ENCODE measurements at places on chromosomes 6 and 20. TPM values are rescaled to one million over a fixed set of nuclear protein-coding genes. Genes with fewer than 3 reads are reported as not detected.

Gene CST2
- not detected for total RNA-seq

DNA sequence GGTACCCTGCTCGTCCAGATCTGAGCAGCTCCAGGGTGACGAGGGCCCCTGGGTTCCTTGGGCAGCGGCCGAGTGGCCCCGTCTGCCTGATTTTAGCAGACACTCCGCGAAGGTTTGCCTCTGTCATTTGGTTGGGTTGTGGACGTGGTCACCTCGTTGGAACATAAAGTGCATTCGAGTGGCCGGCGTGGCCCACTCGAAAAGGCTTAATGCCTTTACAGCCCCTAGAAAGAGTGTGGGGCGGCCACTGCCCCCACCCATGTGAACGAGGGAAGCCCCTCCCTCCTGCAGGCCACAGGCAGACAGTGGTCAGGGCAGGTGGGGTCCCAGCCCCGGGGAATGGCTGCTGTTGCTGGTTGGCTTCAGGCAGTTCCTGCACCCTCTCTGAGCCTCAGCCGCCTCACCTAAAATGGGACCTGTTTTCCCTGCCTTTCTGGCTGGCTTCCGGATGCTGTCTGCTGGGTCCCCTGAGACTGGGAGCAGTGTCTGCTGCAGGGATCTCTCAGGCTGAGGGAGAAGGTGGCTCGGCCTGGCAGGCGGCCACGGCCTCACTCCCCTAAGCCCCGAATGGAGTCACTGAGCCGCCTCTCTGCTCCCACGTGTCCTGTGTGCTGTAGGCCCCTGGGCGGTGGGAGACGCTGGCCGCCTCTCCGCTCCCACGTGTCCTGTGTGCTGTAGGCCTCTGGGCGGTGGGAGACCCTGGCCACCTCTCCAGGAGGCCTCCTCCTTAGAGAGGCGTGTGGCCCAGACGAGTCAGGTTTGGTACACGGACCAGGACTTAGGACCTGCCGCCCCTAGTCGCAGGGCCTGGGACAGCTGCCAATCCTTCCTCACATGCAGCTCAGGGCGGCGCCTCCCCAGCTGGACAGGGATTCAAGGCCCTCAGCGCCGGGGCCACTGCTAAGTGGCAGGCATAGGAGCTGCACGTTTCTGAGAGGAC, 233.0 kb downstream of the ERMARD start:
- no peak for DNase-seq

Gene IL17A
- not detected for total RNA-seq

- no peak for DNase-seq
Observed at GRCh38 chr6:16950302-16950701, 151.5 kb upstream of the STMND1 start.

Gene TULP1
- not detected for total RNA-seq

DNA sequence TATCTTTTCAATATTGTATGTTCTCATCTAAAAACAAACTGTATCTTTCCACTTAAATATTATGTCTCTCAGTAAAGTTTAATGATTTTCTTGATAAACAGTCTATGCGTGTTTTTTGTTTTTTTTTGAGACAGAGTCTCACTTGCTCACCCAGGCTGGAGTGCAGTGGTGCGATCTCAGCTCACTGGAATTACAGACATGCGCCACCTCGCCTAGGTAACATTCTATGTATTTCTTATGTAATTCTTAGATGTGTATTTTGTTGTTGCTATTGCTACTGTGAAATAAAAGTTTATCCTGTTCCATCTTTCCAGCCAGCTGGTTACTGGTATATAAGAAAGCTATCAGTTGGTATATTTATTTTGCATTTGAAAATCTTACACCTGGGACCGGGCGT, 29.4 kb downstream of the ABHD12 start:
- no peak for DNase-seq

DNA sequence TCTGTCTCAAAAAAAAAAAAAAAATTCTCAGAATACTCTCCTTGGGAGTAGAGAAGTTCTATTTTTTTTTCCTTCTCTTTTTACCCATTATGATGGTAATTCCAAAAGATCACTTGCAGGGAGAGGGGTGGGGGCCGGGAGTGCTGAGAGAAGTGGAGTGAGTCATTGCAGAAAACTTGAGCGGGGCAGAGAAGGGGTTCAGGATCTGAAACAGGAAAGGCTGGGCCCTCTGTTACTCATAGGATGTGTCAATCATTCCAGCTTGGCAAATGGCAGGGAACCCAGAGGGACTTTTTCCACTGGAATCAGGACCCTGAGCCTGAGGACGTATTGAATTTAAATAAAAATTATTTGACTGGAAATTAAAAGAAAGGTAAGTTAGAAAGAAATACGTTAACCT, 111.4 kb upstream of the ARMC2 start:
- DNase-seq: no peak

Gene POM121L2
- total RNA-seq: not detected

- no peak for DNase-seq
Observed at GRCh38 chr20:60266177-60266823, 308.1 kb downstream of the CDH26 start.

- no peak for DNase-seq
Observed at GRCh38 chr6:87297119-87297518, 25.3 kb upstream of the SMIM8 start.

Gene OR11A1
- total RNA-seq: not detected

Gene FILIP1
- total RNA-seq: not detected

Gene TRIM40
- total RNA-seq: not detected

DNA sequence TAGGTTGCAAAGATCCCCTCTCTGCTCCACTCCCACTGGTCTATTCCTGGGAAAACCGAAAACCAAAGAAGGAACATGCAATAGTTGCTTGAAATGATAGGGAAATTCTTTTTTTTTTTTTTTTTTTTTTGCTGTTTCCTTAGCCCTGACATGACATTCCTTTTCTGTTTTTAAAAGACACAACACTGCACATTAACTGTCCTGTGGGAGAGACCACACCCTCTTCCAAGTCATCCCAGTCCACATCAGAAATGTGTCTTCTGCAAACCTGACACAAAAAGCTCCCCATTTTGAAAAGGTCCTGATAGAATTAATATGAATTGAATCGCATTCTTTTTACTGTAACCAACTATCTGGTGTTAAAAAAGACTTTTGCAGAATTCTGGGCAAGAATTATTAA, 43.4 kb upstream of the RIPOR2 start:
- no peak for DNase-seq

GRCh38 chr20:22226849-22227700, 357.3 kb downstream of the FOXA2 start:
- no peak for DNase-seq

Gene SRMS
- total RNA-seq: not detected

Gene SLC25A27
- total RNA-seq: 203 TPM

DNA sequence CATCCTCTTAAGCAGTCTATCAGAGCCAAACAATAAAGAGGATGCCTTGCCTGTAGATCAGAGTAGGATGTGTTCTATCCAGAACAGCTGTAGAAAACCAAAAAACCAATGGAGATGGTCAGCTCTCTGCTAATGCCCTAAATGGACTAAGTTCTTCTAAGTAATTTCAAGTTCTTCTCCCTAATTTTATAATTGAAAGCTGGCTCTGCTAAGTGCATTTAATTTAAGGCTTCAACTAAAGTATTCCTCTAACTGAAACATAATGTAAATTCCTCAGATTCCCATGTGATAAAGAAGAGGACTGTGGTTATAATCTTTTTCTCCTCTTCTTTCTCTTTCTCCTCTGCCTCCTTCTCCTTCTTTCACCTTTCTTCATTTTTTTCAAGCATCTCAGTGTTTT, 709.5 kb downstream of the KIF16B start:
- no peak for DNase-seq

DNA sequence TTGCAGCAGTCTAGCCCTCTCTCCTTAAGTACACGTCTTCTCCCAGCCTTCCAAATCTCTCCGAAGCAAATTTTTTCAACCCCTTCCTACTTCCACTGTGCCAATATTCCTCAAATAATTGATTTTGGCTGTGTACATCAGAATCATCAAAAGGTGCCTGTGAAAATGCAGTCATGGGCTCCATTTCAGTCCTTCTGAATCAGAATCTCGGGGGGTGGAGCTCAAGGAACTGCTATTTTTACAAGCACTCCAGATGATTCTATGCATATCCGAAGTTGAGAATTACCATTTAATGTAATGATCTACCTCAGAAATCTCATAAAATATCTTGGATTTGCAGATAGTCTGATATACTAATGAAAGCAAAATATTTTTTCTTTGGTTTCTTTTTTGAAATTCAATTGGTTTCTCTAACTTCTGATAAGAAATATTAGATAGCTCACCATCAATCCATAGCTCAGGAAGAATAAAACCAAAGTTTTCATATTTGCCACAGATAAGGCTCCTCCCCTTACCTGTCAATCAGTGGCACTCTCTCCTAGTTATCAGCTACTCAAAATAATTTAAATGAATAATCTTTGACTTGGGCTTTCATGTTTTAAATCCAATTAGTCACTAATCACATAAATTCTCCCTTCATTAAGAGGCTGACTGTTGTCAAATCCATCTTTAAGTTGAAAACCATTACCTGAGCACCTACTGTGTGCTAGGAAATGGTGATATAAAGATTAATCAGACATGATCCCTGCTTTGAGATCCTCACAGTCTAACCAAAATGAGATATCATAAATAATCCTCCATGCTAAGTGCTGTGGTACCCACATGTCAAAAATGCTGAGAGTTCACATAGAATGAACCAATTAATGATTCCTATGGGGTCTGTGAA, 36.4 kb upstream of the STXBP5 start:
- DNase-seq: no peak

DNA sequence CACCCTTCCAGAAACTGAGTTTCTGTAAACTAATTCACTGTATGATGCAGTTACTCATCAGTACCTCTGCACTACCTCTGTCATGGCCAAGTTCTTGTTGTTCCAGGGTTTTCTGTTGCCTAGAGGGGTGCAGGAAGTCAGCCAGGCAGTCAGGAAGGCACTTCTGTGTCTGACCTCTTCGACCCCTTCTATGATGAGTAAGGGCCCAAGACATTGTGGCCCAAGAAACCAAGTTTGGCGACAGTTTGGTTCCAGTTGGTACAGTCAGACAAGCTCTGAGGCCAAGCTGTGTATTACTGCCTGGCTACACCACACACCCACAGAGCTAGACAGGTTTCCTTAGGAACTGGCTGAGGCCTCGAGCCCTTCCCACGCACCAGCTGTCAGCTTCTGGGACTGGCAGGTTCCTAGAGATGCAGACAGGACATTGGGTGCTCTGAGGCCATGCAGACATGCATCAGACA, 41.2 kb downstream of the TRAF3IP2 start:
- no peak for DNase-seq

Gene GNAS-AS1
- total RNA-seq: 11.6 TPM

Gene PSORS1C2
- total RNA-seq: not detected

DNA sequence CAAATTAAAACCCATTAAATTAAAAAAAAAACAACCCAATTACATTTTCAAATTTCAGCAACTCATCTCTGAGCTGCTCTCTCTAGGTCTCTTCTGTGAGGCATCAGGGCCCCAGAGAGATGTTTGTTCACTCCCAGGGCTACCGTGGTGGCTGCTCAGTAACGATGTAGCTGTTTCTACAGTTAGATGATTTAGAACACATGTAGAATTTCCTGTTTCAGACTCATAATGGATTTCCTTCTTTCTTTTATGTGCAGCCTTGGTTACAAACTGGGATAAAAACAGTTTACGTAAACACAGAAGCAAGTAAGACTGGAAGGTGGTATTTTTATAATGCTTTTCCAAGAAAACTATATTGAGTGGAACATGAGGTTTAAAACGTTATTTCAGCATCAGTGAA, 116.1 kb upstream of the CCN2 start:
- no peak for DNase-seq

GRCh38 chr6:37242429-37243052, 15.0 kb upstream of the TBC1D22B start:
- no peak for DNase-seq

DNA sequence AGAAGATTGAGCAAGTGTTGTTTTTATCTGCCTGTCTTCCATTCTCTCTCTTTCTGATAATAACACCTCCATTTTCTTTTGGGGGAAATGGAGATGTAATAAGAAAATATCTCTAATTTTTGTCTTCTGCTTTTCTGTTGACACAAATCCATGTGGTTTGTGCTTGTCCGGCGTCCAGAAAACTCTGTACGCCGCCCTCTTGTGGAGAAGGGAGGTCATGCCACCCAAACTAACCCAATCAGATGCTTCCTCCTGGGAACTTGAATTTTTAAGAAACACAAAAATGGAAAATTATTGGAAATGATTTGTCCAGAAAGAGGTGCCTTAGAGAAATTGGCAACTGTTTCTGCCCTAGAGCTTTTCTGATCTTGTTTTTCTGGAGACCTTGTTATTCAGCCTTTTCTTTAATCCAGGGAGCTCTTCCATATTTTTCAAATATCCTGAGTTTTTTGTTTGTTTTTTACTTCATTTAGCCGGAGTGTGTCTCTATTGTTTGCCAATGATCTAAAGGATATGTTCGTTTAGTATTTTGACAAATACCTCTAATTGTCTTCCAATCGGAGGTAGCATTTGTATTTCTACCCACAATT, 17.8 kb upstream of the FNDC1 start:
- peak; percentile 69 for DNase-seq

- no peak for DNase-seq
Observed at GRCh38 chr6:41215777-41216176, 12.4 kb upstream of the TREML4 start.

DNA sequence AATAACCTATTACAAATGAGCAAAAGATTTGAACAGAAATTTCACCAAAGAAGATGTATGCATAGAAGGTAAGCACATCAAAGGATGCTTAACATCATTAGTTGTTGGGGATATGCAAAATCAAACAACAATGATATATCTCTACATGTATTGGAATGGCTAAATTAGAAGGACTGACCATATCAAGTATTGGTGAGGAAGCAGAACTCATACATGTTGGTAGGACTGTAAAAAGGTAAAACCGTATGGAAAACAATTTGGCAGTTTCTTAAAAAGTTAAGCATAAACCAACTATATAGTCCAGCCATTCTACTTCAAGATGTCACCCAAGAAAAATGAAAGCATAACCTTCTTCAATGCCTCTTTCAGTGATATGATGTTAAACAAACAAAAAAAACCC, 114.0 kb downstream of the MYB start:
- DNase-seq: no peak

- no peak for DNase-seq
Observed at GRCh38 chr20:7497985-7498384, 442.3 kb downstream of the HAO1 start.

Gene ENPP5
- 2.4 TPM for total RNA-seq

Gene ASIP
- 0.82 TPM for total RNA-seq

GRCh38 chr20:4800676-4801449, 79.2 kb downstream of the PRND start:
- no peak for DNase-seq

DNA sequence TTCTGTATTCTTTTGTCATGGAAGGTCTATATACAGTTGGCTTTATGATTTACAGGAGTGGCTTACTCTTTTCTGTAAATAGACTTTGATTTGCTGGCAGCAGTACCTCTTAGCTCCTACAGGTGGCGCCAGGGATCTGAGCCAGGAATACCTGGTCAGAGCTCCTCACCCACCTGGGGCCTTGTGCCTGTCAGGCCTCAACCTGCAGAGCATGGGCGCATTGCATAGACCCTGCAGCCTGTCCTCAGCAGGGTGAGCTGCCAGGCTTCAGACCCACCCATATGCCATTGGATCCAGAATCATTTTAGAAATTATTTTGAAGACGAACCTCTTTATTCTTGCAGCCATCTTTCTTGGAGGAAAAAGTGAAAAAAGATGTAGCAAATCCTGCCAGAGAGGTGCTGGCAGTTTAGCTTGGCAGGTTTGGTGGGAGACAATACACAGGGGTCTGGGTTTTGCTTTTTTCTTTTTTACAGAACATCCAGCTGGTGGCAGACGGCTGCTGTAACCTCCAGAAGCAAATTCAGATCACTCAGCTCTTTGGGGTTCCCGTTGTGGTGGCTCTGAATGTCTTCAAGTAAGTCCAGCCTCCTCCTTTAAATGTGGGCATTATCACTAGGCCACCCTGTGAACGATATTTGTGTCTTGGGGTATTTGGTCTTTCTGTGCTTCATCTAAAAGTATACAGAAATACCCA, 149.1 kb downstream of the MTHFD1L start:
- peak; percentile 67 for DNase-seq
